ENCODE measurements at places on chromosomes 5 and 9. TPM values are rescaled to one million over a fixed set of nuclear protein-coding genes. Genes with fewer than 3 reads are reported as not detected.

NTRK2 gene
- total RNA-seq, result not detected

GRM6 gene
- not detected for total RNA-seq

DDX4 gene
- total RNA-seq, result not detected

GNE gene
- 10.9 TPM for total RNA-seq

CCDC152 gene
- total RNA-seq, result not detected

PTPRD gene
- 0.63 TPM for total RNA-seq

NUTM2F gene
- not detected for total RNA-seq

AIF1L gene
- total RNA-seq, result 27.0 TPM

GRCh38 chr9:133147412-133148198 is 16.1 kb downstream of the GBGT1 start:
- peak; percentile 74 for DNase-seq

DNA sequence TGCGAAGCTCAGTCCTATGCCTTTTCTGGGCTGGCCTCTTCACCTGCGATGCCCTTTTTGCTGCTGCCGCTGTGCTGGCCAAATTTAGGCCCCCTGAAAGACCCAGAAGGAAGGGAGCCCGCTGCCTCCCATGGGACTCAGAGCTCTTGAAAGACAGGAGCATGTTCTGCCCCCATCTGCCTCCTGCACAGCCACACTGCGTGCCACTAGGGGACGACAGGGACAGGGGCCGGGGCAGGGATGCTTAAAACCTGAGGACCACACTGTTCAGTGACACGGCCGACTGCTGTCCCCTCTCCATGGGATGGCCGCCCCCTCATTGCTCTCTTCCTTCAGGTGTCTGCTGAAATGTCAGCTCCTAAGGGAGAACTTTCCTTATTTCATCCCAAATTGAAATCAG is 132.4 kb downstream of the ADAMTS2 start:
- DNase-seq, result no peak

- no peak for DNase-seq
Measured at GRCh38 chr5:134075102-134075501, 39.4 kb upstream of the TCF7 start.

DNA sequence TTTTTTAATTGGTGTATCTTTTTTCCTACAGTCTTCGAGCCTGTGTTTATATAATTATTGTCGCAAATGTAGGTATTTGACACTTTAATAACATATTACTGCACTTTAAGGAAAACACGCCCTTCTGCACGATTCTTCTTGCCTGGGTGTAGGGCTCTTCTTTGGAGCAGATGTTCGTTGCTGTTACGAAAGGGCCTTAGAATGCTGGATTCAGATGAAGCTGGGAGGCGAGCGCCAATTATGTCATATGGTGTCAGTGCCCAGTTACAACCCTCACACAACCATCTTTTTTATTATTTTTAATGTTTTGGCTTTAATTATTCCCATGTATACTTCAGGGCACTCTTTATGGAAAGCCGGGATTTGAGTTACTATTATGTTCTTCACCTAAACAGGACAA is 553.0 kb downstream of the EBF1 start:
- DNase-seq, result no peak

DNA sequence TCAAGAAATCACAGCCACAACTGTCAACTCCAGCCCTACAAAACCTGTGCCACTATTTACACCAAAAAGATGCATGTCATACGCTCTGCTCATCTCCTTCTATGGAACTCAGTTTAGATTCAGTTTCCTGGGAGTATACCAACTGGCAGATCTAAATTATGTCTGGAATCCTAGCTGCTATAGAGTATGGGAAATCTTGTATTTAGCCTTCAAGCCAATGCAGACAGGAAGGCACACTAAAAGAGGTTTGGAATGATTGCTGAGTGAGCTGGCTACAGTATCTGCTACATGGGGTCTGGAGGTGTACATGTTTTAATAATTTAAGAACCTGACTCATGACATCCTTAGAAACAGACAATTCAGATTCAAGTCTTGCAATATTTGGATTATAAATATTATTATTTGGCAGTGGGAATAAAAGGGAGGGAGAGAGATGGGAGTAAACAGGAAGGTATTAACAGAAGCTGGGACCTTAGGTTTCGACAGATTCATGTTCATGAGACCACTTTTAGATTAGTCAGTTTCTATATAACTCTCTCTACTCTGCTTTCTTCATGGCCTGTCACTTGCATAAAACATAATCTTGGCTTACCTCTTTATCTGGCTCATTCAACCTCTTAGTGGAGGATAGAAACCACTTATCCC is 178.8 kb upstream of the HAPLN1 start:
- no peak for DNase-seq

DNA sequence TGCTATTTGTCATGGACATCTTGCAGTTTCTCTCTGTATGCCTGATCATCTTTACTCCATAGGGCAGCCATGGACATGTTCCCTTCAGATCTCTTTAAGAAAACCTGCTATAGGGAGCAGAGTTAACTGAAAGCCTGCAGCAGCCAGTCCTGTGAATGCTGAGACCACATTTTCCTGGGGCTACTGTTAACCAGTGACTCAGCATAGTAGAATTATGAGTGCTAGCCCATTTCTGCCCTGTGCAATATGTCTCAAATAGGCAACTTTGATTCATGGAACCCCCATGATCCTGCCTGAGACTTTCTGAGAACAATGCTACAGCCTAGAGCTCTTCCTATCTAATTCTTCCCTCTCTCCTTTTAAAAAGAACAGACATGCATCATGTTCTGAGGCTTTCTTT is 624.2 kb downstream of the CHSY3 start:
- peak; percentile 71 for DNase-seq

GRCh38 chr5:119537704-119538103 is 85.4 kb downstream of the HSD17B4 start:
- peak; percentile 84 for DNase-seq

DNA sequence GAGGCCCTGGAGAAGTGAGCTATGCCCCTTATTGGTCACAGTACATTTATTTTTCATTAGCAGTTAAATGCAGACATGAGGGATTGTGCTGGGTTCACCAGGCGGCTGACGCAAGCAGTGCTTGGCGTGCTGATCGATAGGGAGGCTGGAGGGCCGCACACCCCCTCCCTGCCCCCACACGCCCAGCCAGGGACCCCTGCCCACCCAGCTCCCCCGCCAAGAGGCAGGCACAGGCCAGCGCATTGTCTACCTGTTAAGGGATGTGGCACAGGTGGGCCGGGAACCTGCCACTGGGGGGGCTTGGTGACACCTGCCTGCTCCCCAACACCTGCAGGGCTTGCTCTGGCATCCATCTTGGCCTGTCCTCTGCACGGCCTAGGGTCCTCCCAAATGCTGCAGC is 39.2 kb downstream of the HK3 start:
- DNase-seq, result no peak

DNA sequence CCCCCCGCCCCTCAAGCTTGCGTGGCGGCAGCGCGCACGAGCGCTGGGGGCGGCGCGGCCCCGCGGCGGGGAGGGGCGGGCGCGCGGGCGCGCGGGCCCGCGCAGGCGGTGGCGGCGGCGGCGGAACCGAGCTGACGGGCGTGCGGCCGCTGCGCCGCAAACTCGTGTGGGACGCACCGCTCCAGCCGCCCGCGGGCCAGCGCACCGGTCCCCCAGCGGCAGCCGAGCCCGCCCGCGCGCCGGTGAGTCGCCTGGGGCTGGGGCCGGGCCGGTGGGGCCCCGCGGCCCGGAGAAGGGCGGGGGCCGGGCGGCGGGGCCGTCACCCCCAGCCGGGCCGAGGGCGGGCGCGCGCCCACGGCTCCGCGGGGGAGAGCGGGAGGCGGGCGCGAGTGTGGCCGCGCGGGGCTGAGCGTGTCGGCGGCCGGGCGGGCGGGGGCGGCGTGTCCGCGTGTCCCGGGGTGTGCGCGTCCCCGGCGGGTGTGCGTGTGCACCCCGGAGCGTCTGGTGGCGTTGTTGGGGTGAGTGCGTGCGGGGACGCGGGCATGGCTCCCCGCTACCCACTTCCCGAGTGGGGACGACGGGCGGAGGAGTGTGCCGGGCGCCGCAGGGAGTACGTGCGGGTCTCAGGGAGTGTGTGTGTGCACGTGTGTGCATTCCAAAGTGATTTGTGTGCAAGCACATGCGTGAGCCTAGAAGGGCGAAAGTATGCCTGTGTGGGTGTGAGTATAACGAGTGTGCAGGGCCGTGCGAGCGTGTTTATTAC is at the start of gene NEK6:
Gene NEK6, plus strand, starts transcription at position 106 of the 763 bp plus-strand sequence. CDS start 44,016 bp downstream, outside the sequence.
- peak; percentile 31 for DNase-seq

GRCh38 chr5:154778534-154778933 is 23.4 kb downstream of the LARP1 start:
- DNase-seq, result no peak

GRCh38 chr5:168786147-168786546 is 207.0 kb upstream of the PANK3 start:
- DNase-seq, result peak; percentile 9

GRCh38 chr5:167823405-167823804 is 468.0 kb upstream of the WWC1 start:
- no peak for DNase-seq

DNA sequence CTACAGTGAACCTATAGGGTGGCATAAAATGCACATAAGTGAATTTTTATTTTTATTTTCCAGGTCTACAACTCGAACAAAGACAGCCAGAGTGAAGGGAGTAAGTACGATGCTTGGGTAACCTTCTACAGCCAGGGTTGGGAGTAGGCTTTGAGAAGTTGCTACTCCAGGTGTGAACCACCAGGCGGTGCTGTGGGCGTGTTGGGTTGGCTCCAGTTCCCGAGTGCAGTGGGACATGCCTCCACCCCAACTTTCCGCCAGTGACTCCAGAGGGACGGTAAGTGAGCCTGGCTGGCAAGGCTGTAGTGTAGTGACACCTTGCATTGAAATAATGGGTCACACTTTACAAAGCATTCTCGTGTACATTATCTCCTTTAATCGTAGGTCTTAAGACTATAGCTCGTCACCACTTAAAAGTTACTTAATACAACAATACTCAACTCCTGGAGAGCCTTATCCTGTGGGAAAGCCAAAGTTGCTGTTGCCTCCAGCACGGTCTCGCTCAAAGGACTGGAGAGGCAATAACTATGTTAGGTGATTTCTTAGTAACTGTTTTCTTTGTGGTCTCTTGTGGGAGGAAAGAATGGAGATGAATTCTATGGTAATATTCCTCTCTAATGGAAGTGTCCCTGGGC is 244.0 kb downstream of the ARHGAP26 start:
- peak; percentile 31 for DNase-seq

GRCh38 chr9:126674365-126675146 is 60.8 kb downstream of the LMX1B start:
- no peak for DNase-seq

GRCh38 chr5:151570512-151571269 is 20.4 kb downstream of the FAT2 start:
- peak; percentile 92 for DNase-seq

GRCh38 chr9:80701061-80701460 is 988.3 kb downstream of the TLE1 start:
- no peak for DNase-seq

- no peak for DNase-seq
Measured at GRCh38 chr5:39902626-39903025, 477.8 kb upstream of the DAB2 start.

DNA sequence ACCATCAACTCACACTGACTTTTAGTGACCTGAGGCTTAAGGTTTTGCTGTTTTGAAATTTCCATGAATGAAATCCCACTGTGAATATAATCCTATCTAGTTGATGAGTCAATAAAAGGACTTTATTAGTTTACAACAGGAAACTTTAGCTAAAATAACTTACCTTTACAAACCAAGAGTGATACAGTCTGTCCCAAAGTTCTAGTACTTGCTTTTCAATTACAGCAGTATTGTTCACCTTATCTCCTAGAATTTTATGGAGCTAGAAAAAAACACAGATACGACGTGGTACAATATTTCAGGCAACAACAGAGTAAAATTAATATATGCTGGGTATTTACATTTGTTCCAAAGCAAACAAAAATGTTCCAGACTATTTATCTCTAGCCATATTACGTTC is 46.9 kb upstream of the CTNNAL1 start:
- no peak for DNase-seq

GRCh38 chr5:150143350-150144245 is 12.0 kb downstream of the PDGFRB start:
- DNase-seq, result peak; percentile 77

DNA sequence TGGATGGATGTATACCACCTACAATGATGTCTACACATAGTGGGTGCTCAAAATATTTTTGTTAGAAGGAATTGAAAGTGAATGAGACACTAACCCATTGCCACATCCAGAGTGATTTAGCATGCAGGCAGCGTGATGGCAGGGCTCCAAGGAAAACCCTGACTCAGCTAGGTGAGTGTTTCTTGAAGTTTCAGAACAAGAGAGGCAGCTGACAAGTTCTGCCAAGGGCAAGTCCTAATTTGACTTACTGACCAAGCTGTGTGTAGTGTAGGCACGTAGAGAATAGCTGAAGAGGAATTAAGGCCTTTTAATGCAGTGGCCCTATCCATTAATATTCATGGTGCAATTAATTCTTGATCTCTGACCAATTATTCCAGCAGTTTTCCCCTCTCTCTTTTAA is 107.8 kb upstream of the ATP10B start:
- peak; percentile 37 for DNase-seq

DNA sequence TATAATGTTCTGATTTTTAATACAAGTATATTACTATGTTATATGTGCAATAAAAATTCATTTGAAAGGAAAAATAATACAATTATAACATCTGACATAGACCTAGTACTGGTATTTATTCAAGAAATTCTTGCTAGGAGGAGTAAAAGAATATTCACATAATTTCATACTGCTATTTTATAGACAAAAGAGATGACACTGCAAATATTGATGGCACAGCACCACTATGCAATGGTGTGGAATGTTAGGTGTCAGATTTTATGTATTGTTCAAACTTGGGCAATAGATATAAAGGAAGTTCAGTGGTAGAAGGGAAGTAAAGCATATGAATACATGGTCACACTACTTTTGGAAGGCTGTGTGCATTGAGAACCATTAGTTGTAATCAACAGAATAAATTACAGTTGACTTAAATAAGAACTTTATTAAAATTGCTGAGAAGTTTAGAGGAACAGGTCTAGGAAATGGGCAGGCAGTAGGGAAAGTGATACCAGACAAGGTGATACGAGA is 143.9 kb downstream of the OR2K2 start:
- DNase-seq, result no peak

DNA sequence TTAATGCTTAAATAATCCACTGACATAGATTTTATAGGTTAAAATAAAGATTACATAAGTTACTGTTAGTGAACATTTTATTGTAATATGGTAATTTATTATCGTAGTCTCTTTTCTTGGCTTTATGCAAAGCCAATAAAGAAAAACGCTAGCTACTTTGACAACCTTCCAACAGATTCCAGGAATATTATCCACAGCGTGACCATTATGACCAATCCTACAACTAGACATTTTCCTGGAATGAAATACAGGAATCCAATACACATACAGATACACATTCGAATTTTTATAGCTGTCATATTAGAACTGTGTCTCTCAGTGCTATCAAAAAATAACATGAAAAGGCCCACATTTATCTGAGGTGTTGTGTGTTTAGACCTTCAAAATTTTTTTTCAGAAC is 13.1 kb downstream of the RPS23 start:
- no peak for DNase-seq

DNA sequence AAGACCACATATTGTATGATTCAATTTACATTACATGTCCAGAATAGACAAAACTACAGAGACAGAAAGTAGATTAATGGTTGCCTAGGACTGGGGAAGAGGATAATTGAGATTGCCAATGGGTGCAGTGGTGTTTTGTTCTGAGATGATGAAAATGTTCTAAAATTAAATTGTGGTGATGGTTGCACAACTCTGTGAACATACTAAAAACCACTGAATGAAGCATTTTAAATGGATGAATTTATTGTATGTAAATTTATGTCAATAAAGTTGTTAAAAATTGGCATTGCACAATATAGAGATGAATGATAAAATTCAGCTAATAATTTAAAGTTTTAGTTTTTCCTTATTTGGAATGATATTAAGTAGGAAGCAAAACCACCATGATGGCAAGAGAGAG is 109.5 kb upstream of the NR4A3 start:
- no peak for DNase-seq

GRCh38 chr9:86843206-86843605 is 104.1 kb downstream of the GAS1 start:
- no peak for DNase-seq
